ENCODE measurements at places on chromosomes 16 and 17.

DNA sequence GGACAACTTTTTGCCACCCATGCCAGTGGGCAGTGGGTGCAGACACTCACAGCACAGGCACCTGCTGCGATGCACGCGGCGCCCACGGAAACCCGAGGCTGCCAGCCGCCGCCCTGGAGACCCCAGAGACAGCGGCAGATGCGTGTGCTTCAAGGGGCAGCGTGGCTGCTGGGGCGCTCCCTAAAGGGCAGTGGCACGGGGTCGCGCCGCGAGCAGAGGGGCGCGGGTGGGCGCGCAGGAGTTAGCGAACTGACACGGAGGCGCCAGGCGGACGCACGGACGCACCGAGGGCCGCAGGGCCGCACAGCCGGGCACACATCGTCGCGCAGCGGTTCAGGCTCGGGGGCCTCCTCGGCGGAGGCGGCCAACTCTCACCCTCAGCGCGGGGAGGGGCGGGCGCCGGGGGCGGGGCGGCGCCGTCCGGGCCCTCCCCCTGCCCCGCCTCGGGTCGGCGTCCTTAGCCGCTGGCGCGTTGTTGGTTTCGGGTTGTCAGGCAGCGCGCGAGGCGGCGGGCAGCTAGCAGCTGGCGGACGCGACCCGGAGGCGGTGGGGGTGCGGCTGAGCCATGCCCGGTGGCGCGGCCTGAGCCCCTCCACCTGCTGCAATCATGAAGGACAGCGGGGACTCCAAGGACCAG lies at the start of gene KIF19:
KIF19 (plus strand) TSS at position 484 of the 637 bp plus-strand sequence; CDS start at position 608, 124 bp downstream.
- peak; percentile 35 for DNase-seq

DNA sequence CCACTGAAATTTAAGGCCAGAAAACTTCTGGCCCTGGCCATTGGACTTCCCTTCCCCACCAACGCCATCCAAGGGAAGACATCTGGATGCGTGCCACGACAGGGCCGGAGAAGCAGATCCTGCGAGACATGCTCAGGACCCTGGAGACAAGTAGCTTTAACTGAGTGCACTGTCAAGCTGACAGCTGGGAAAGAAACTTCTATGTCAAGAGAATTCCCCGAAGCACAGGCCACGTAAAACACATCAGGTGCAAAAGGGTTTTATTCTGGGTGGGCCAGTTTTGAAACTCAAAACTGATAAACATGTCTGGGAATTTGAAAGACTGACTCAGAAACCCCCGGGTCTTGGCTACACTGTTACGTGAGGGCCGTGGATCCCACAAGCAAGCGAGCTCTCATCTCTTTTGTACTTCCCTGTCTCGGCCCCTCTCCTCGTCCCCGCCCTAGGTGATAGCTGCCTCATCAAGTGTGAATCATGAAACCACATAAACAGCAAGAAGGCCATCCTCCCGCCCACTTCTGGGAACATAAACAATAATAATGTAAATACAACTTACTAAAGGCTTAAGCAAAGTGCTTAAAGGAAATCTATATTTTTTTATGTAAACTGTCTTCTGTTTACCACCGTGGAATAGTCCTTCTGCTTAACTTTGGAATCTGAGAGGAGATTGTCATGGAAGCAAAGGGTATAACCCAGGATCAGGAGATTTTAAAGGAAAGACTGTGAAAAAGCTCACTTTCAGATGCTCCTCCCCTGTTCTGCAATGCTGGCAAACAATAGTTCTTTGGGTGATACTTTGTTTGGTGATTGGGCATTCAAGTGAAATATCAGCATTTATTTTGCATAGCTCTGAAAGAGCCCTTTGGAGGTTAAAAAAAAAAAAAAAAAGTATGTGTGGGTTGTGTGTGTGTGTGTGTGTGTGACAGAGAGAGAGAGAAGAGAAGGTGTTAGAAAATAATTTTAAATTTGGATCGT lies 406.0 kb upstream of the MAF start:
- DNase-seq, result no peak

DNA sequence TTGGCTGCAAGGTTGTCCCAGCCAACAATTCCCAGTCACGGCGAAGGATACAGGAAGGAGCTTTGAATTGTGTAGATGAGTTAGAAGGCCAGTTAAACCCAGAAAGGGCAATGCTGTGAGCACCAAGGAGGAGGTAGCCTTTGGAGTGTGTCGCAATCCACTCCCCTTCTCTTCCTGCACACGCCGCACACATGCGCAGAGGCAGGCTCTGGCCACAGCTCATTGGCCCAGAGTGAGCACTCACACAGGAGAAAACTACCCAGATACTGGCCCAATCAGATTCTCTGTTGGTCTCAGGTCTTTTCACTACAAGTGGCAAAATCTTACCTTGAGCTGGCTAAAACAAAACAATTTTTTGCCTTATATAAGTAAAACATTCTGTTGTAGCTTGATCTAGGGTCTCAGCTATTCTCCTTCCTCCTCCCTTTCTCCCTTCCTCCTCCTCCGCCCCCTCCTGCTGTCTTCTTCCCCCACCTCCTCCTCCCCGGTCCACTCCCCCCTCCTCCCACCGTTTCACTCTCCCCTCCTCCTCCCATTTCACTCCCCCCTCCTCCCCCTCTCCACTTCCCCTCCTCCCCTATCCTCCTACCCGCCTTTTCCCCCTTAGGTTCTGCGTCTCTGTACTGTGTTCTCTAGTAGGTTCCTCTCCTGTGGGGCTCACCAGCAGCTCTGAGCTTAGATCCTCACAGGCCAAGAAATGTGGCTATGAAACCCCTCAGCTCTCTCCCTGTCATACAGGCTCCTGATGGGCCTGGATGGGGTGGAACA lies 344.9 kb downstream of the CPPED1 start:
- DNase-seq, result peak; percentile 15

GRCh38 chr17:49585422-49586027 lies 9.9 kb downstream of the NXPH3 start:
- DNase-seq, result no peak

DNA sequence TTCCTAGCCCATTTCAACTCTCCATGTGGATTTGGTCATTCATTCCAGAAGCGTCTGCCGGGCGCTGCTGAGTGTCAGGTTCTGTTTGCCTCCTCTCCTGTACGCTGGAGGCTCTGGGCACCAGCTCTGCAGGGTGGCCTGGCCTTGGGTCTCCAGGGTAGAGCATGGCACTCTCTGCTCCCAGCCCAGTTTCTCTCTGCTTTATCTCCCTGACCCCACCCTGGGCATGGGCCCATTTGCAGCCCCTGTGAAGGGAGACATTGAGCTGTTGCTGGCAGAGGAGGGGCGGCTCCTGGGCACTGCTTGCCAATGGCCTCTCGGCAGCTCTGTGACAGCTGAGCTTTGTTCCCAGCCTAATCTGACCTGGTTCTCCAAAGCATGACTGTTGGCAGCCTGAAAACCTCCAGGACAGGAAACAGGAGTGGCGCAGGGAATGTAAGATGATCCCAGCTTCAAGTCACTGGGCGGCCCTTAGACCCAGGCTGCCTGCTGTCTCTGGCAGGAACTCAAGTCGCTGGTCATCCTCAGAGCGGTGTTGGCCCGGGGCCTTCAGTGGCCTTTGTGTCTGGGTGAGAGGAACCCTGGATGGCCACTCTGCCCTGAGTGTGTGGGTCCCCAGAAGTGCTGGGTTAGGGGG lies 146.8 kb downstream of the SEC14L1 start:
- no peak for DNase-seq

GRCh38 chr16:22034503-22034902 lies 26.6 kb downstream of the MOSMO start:
- DNase-seq, result no peak

Measured in stimulated activated CD4-positive, alpha-beta T cell treated with anti-CD3 and anti-CD28 coated beads, Interleukin-12 subunit alpha, Interleukin-12 subunit beta, amount 100 ng/mL, for 48 hours (primary cell).